Pancreas (tissue), 10 donors: ENCODE measurements at places on chromosomes 13 and 19. TPM values are rescaled to one million over a fixed set of nuclear protein-coding genes. Genes with fewer than 3 reads are reported as not detected.
A peak's percentile ranks its signal among the peaks of the same experiment; 100 is the strongest.

- H3K27ac ChIP-seq: no peak overlapping the region
- no peaks in the 10 kb centered on the region for H3K36me3 ChIP-seq
- H3K4me1 ChIP-seq: peaks cover 9% of the 10 kb centered on the region
- DNase-seq: no peak
Observed at GRCh38 chr13:33612641-33613638, 205.0 kb upstream of the RFC3 start.

- H3K36me3 ChIP-seq: no peaks in the 10 kb centered on the region
- no peaks in the 10 kb centered on the region for H3K27me3 ChIP-seq
- H3K27ac ChIP-seq: no peak overlapping the region
- no peak for DNase-seq
Observed at GRCh38 chr13:23673867-23674605, 103.8 kb downstream of the TNFRSF19 start.

DNA sequence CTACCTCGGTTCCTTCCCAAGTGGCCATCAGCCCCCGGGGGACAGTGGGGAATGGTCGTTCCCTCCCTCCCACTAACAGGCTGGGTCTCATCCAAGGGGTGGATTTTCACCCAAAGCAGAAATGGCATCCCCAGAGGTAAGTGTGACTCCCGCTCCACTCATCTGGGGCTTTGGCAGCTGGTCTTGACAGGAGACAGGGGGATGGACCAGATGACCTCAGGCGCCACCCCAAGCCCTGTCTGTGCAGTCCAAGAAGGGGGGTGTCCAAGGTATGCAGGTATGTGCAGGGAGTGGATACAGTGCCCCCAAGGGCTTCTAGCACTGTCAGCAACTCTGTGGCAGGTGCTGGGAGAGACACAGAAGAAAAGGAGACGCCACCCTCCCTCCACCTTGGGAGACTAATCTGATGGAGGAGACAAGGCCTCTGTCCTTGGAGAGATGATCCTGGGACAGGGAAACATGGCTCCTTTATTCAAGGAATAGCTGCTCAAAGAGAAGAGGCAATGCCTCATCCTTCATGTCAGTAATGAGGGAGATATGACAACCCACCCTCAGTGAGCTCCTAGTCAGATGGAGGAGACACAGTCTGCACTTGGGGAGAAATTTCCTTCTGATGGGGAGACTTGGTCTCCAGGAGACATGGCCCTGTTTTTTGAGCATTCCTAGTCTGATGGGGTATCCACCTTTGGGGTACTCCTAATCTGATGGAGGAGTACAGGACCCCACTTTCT is 7.7 kb downstream of the CEACAM16 start:
- H3K27me3 ChIP-seq: no peaks in the 10 kb centered on the region
- no peaks in the 10 kb centered on the region for H3K4me1 ChIP-seq
- H3K36me3 ChIP-seq: no peaks in the 10 kb centered on the region
- H3K4me3 ChIP-seq: no peak overlapping the region
- no peak overlapping the region for H3K27ac ChIP-seq

DNA sequence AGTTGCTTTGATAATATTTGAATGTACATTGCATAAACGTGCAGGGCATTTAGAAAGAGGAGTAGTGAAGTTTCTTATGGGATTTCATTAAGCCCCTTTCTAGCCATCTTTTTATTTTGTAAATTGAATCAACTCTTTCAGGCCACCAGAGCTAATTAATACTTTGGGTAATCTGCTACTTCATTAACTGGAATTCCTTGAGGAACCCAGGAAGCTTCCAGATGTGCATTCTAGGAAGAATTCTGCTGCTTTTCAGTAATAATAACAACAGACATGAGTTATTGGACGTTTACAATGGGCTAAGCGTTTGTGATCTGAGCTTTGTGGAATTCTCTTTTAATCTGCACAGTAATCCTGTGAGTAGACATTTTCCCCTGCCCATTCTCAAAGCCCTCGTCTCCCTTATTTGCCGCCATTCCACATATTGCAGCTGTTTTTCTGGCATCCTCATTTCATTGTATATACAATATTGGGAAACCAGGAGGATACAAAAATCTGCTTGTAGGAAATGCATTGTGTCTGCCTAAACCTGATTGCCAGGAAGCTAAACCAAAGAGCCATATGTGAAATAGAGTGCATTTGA is 103.9 kb downstream of the HS6ST3 start:
- DNase-seq: no peak
- H3K36me3 ChIP-seq: no peaks in the 10 kb centered on the region
- H3K27ac ChIP-seq: no peak overlapping the region
- H3K27me3 ChIP-seq: no peaks in the 10 kb centered on the region

- no peaks in the 10 kb centered on the region for H3K27me3 ChIP-seq
- no peak for DNase-seq
- H3K4me1 ChIP-seq: no peaks in the 10 kb centered on the region
Observed at GRCh38 chr13:37385248-37385647, 213.3 kb downstream of the POSTN start.

GRCh38 chr13:113816254-113816929 is 47.5 kb downstream of the GAS6 start:
- no peaks in the 10 kb centered on the region for H3K27me3 ChIP-seq
- DNase-seq: no peak
- H3K4me1 ChIP-seq: peaks cover 5% of the 10 kb centered on the region
- no peaks in the 10 kb centered on the region for H3K36me3 ChIP-seq
- H3K4me3 ChIP-seq: no peak overlapping the region

C19orf18 gene
- 0.42 TPM for total RNA-seq

ZSCAN4 gene
- not detected for total RNA-seq

GRCh38 chr13:19681517-19681916 is 48.1 kb downstream of the MPHOSPH8 start:
- no peaks in the 10 kb centered on the region for H3K36me3 ChIP-seq
- DNase-seq: no peak
- H3K27ac ChIP-seq: no peak overlapping the region
- peaks cover 11% of the 10 kb centered on the region for H3K4me1 ChIP-seq

STOML3 gene
- total RNA-seq: not detected

DNA sequence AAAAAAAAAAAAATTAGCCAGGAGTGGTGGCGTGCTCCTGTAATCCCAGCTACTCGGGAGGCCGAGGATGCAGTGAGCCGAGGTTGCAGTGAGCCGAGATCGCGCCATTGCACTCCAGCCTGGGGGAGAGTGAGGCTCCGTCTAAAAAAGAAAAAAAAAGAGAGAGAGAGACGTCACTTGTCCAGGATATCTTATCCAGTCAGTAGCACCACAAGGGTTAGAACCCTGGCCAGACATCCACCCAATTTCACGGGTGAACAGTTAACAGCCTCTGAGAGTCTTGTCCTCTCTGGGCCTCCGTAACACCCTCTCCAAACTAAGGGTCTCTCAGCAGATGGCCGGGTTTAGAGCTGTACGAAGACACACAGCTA is 917 bp upstream of the CLPTM1 start:
- no peaks in the 10 kb centered on the region for H3K27me3 ChIP-seq
- peak overlapping the region; percentile 96 for H3K27ac ChIP-seq

GRCh38 chr19:1471010-1471514 is 8.0 kb downstream of the C19orf25 start:
- peaks cover 16% of the 10 kb centered on the region for H3K4me1 ChIP-seq
- no peak overlapping the region for H3K27ac ChIP-seq

- peak; percentile 82 for DNase-seq
- no peaks in the 10 kb centered on the region for H3K4me1 ChIP-seq
- H3K27ac ChIP-seq: peak overlapping the region; percentile 62
- no peaks in the 10 kb centered on the region for H3K36me3 ChIP-seq
Observed at GRCh38 chr19:42529248-42529764, 1.0 kb upstream of the CEACAM1 start.

- H3K4me3 ChIP-seq: no peak overlapping the region
- H3K4me1 ChIP-seq: no peaks in the 10 kb centered on the region
- H3K36me3 ChIP-seq: no peaks in the 10 kb centered on the region
- H3K27ac ChIP-seq: no peak overlapping the region
Observed at GRCh38 chr13:20571676-20572075, 4.7 kb downstream of the IFT88 start.

KIR3DL3 gene
- total RNA-seq: not detected

FARP1 gene
- 95.1 TPM for total RNA-seq

SYNGR4 gene
- 1.1 TPM for total RNA-seq

GRCh38 chr13:112771139-112771876 is 81.5 kb downstream of the ATP11A start:
- no peaks in the 10 kb centered on the region for H3K36me3 ChIP-seq
- peaks cover 9% of the 10 kb centered on the region for H3K4me1 ChIP-seq

DNA sequence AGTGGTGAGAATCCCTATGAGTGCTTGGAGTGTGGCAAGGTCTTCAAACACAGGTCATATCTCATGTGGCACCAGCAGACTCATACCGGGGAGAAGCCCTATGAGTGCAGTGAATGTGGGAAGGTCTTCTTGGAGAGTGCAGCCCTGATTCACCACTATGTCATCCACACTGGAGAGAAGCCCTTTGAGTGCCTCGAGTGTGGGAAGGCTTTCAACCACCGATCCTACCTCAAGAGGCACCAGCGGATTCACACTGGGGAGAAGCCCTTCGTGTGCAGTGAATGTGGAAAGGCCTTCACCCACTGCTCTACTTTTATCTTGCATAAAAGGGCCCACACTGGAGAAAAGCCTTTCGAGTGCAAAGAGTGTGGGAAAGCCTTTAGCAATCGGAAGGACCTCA is 18.7 kb upstream of the AURKC start:
- no peak overlapping the region for H3K4me3 ChIP-seq
- H3K36me3 ChIP-seq: peaks cover 5% of the 10 kb centered on the region
- no peak for DNase-seq
- H3K27ac ChIP-seq: no peak overlapping the region

DNA sequence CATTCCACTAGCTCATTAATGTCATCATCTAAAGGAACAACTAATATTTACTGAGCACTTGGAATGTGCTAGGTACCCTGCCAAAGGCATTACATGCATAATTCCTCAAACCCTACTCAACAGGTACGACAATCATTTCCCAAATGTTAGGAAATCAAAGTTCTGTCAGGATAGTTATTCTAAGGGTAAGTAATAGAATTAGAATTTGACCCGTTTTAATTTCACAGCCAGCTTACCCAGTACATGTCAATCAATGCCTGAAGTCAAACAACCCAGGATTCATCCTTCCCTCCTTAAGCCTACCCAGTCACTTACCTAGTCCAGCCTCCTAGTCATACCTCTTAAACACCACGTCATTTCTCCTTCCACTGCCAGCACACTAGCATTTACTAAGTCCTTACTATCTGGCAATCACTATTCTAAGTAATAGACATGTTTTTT is 2.4 kb downstream of the LNX2 start:
- peak overlapping the region; percentile 86 for H3K4me3 ChIP-seq
- H3K27ac ChIP-seq: peak overlapping the region; percentile 98
- H3K27me3 ChIP-seq: no peaks in the 10 kb centered on the region
- no peaks in the 10 kb centered on the region for H3K36me3 ChIP-seq

KLF2 gene
- total RNA-seq: 5.6 TPM

F10 gene
- 2.3 TPM for total RNA-seq

DNA sequence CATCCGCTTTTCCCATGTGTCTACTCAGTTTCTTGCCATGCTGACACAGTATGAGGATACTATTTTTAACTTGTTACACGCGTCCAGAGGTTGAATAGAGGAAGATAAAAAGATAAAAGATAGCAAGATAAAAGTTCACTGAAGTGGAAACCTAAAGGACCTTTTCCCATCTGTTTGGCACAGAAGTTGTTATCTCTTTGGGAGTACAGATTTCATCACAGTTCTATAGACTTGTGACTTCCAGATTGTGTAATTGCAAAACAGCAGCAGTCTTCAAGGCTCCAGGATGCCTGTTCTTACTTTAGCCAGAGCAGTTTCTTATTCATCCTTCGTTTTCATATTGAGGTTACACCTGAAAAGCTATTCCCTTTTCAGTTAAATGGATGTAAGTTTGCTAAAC is 369.2 kb downstream of the GPC5 start:
- H3K27me3 ChIP-seq: no peaks in the 10 kb centered on the region
- no peaks in the 10 kb centered on the region for H3K4me1 ChIP-seq
- no peak overlapping the region for H3K27ac ChIP-seq
- no peaks in the 10 kb centered on the region for H3K36me3 ChIP-seq
- H3K4me3 ChIP-seq: no peak overlapping the region

GRCh38 chr19:39759457-39760184 is 19.0 kb upstream of the LEUTX start:
- H3K4me1 ChIP-seq: no peaks in the 10 kb centered on the region
- H3K27me3 ChIP-seq: no peaks in the 10 kb centered on the region
- no peak overlapping the region for H3K4me3 ChIP-seq

RGS9BP gene
- total RNA-seq: 0.20 TPM

GRCh38 chr13:64083396-64083795 is 2667.7 kb upstream of the PCDH20 start:
- H3K36me3 ChIP-seq: no peaks in the 10 kb centered on the region
- H3K27ac ChIP-seq: no peak overlapping the region
- H3K4me3 ChIP-seq: no peak overlapping the region
- no peaks in the 10 kb centered on the region for H3K4me1 ChIP-seq
- DNase-seq: no peak
- no peaks in the 10 kb centered on the region for H3K27me3 ChIP-seq

- H3K27me3 ChIP-seq: no peaks in the 10 kb centered on the region
- H3K4me1 ChIP-seq: peaks cover 5% of the 10 kb centered on the region
- H3K27ac ChIP-seq: no peak overlapping the region
- DNase-seq: no peak
- H3K36me3 ChIP-seq: no peaks in the 10 kb centered on the region
Observed at GRCh38 chr19:10004617-10005016, 5.7 kb downstream of the COL5A3 start.

GRCh38 chr13:47853236-47853635 is 147.8 kb downstream of the SUCLA2 start:
- H3K27me3 ChIP-seq: no peaks in the 10 kb centered on the region
- H3K4me1 ChIP-seq: no peaks in the 10 kb centered on the region
- H3K36me3 ChIP-seq: no peaks in the 10 kb centered on the region
- no peak overlapping the region for H3K4me3 ChIP-seq

- no peaks in the 10 kb centered on the region for H3K27me3 ChIP-seq
- DNase-seq: no peak
- peak overlapping the region; percentile 62 for H3K4me3 ChIP-seq
- peak overlapping the region; percentile 68 for H3K27ac ChIP-seq
- peaks cover 5% of the 10 kb centered on the region for H3K36me3 ChIP-seq
Observed at GRCh38 chr19:10565028-10565566, 713 bp downstream of the KRI1 start.

DNA sequence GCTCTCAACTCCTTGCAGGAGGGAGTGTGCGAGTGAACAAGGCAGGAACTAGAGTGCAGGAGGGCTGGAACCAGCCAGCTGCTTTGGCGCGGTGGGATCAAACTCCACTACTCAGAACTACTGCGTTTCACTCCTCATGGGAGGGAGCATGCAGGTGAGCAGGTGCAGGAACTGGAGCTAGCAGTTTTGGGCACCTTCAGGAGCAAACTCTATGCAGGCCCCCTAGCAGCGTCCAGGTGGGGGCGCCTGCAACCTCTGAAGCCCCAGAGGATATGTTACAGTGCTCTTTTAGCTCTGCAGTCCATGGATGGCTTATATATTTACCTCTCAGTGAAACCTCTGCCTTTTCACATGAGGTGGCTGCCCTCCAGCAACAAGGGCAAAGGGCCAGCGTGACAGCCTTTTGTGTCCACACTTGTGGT is 1303.4 kb downstream of the PCDH9 start:
- no peaks in the 10 kb centered on the region for H3K4me1 ChIP-seq
- no peak overlapping the region for H3K4me3 ChIP-seq
- DNase-seq: peak; percentile 35
- no peaks in the 10 kb centered on the region for H3K27me3 ChIP-seq
- H3K36me3 ChIP-seq: no peaks in the 10 kb centered on the region

GRCh38 chr19:35011091-35011689 is 11.1 kb downstream of the GRAMD1A start:
- no peak overlapping the region for H3K4me3 ChIP-seq
- peaks cover 10% of the 10 kb centered on the region for H3K4me1 ChIP-seq
- H3K27me3 ChIP-seq: no peaks in the 10 kb centered on the region
